ENCODE measurements at places on chromosomes 6 and 20.

- DNase-seq, result no peak
Observed at GRCh38 chr6:134666125-134666524, 283.8 kb downstream of the ALDH8A1 start.

- no peak for DNase-seq
Observed at GRCh38 chr6:127177030-127177922, 58.8 kb downstream of the RSPO3 start.

GRCh38 chr6:118902726-118903125 is 8.8 kb downstream of the ASF1A start:
- no peak for DNase-seq

- no peak for DNase-seq
Observed at GRCh38 chr6:14734416-14735340, 511.2 kb upstream of the JARID2 start.

DNA sequence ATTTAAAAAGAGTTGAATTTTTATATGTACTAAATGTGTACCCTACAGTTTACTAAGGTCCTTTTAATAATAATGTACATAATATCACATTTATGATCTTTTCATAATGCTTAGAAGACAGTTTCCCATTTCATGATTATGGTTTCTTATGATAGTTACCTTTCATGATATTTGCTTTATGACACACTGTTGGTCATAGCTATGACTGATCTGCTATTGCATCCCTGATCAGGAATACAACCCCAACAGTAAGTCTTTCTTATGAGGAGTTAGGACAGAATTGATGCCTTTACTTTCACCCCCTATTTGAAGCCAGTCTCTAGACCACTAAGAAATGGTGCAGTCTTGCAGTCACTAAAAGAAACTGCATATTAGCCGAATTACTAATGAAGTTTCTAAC is 31.0 kb downstream of the LCA5 start:
- no peak for DNase-seq

- no peak for DNase-seq
Observed at GRCh38 chr6:102815207-102815606, 1421.7 kb downstream of the GRIK2 start.

Measured in stimulated activated CD8-positive, alpha-beta memory T cell treated with anti-CD3 and anti-CD28 coated beads, Interleukin-15, amount 100 ng/mL, for 48 hours (primary cell).